ENCODE measurements at places on chromosomes 6 and 20.

GRCh38 chr20:35698298-35699126 lies 640 bp downstream of the NFS1 start:
- DNase-seq = no peak

- DNase-seq = no peak
These were observed 18.3 kb upstream of the SNAP25 start for GRCh38 chr20:10200330-10200729.

DNA sequence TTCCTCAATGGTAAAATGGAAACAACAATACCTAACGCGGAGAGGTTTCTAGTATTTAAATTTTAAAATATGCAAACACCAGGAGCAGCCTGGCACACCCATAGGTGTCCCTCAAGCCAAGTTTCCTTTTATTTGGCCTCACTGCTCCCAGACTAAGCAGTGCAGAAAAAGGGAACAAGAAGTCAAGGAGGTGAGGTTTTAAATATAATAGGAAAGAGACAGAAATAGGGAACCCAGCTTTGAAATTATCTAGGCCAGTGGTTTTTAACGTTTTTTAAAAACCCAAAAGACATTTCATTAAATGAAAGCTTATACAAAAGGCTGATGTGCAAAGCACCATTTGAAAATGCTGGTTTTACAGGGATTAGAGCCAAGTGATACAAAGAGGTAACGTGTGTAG lies 109.6 kb downstream of the SLC22A3 start:
- DNase-seq = peak; percentile 61

DNA sequence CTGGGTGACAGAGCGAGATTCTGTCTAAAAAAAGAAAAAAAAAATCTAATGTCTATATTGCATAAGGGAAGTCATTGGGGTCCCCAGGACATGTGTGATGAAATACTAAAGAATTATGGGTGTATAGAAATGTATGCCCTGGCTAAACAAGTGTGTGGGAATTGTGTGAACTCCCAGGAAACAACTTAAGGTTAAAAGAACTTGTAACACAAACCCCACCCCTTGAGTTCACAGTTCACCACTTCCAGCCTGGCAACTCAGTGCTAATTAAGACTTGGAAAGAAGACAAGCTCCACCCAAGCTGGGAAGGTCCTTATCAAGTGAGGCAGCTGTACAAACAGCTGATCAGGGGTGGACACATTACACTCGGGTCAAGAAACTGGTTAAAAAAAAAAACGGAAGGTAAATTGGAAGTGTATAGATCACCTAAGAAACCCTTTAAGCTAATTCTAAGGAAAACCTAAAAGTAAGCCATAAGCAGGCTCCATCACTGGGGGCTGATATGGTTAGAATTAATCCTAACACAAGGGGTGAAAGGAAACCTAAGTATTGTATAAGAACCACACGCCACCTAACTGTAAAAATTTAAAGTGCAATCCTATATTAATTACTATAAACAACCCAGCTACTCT lies 25.2 kb downstream of the HLA-A start:
- peak; percentile 60 for DNase-seq

GRCh38 chr6:123838505-123839234 lies 35.0 kb downstream of the NKAIN2 start:
- no peak for DNase-seq
